CD4-positive, alpha-beta T cell treated with Interleukin-4 for 1 hour (primary cell): ENCODE measurements at places on chromosomes 1 and 21.

GRCh38 chr1:50820545-50820944 lies 139.5 kb downstream of the FAF1 start:
- DNase-seq: no peak

- no peak for DNase-seq
Observed at GRCh38 chr1:60998786-60999185, 83.6 kb upstream of the NFIA start.

DNA sequence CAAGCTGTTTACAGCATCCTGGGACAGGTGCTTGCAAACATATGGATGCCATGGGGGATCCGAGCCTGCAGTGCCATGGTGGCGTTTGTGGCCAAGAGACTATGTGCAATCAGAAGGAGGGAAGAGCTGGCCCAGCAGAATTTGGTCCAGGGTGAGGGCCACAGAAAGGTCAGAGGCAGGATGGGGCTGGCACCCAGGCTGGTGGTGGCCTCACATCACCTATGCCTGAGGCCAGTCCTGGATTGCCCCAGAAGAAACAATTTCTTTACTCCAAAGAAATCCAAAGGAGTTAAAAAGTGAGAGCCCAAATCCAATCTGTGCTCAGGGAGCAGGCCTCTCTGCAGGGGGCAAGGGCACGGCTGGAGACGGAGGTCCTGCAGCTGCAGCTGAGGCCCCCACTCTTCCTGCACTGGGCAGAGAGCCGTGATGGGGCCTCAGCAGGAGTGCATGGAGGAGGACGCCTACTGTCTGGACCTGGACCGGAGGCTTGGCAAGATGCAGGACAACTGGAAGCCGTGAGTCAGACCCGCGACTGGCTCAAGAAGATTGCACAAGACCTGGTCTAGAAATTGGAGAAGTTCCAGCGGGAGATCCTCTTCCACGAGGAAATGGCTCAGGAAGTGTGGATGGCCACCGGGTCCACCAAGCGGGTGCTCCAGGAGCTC lies 163.5 kb downstream of the RYR2 start:
- no peak for DNase-seq

DNA sequence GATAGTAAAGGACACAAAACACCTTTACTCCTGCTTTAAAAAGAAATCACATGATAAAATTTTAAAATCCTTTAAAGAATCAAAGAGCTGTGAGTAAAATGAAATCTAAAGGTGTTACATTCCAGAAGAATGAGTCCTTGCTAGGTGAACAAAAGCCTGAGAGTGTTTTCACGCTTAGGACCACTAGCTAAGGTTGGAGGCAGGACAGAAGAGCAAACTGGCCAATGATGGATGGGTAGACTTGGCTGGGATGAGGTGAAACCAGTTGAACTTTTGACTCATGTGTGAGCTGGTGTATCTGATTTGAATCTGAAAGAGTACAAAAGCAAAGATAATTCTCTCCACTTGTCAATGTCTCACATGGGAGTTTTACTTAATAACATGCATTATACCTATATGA lies 35.1 kb downstream of the CATSPERE start:
- DNase-seq: no peak

GRCh38 chr21:44090325-44090724 lies 16.9 kb upstream of the PWP2 start:
- peak; percentile 54 for DNase-seq

DNA sequence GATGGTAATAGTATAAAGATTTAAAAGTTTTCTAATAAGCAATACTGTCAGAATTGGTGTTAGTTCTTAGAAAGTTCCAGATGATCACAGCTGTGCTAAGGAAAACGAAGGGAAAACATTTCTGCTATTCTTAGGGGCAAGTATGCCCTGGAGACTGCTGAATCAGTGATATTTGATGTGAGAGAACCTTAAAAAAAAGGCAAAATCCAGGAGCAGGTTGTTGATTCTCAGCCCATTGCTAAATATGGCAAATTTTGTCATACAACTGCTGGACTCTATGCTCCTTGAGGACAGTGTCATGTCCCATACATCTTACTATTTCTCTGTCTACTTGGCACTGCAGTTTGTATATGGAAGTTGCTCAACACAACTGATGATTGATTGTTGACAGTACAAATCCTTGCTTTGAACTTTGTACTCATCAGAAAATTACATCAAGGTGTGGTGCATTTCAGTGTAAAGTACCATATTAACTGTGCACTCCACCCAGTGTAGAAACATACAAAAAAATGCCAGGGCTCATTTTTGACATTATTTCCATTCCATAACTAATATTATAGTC lies 10.9 kb downstream of the CRCT1 start:
- DNase-seq: no peak

DNA sequence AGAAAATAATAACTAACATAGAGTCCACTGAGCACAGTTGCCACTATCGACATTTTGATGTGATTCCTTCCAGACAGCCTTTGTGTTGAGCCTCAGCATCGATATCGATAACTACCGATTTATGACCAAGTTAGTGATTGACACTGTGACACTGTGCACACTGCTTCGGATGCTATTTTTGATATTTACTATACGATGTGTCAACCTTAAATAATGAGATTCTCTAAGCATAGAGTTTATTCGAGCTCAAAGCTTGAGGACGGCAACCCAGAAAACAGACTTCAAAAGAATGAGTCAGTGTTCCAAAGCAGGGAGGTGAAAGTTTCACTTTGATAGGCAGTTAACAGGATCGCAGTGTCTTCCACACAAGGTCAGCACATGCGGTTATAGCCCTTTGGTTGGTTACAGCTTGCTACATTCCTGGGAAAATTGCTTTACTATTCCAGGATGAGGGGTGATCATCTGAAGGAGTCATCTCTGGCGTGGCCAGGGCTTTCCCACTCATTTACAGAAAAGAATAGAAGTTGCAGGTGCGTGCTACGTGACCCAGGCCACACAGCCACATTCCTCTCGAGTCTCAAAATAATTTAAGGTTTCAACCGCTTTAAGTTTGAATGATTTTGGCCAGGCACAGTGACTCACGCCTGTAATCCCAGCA lies 53.6 kb upstream of the EFHD2 start:
- DNase-seq: no peak

GRCh38 chr1:29591601-29592260 lies 355.4 kb downstream of the PTPRU start:
- no peak for DNase-seq

- DNase-seq: no peak
Observed at GRCh38 chr1:29649189-29650040, 413.1 kb downstream of the PTPRU start.

DNA sequence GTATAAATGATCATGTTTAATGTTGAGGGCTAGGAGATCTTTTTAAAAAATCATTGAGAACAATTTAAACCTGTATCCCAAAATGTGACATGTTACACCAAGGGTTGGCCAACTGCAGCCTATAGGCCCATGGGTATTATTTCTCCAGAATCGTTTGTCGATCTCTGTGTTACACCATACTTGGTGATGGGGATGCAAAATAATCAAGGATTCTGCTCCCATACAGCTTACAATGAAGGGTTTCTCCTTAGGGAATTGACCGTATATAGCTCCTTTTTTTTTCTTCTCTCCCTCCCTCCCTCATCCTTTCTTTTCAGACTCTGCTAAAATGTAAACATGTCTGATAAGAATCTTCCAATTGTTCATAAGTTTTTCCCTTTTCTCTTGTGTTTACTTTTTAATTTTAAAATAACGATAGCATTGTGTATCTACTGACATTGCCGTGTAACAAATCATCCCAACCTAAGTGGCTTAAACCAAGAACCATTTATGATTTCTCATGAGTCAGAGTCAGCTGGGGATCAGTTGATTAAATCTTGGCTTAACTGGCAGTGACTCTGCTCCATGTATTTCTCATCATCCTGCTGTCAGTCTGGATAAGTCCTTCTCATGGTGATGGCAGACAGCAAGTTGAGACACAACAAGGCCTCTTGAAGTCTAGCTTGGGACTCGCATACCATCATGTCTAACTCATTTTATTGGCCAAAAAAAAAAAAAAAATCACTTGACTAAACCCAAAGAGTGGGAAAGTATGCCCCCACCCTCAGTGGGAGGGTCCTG lies 48.0 kb downstream of the MARK1 start:
- DNase-seq: no peak
